ENCODE measurements at places on chromosomes 2 and 18.

DNA sequence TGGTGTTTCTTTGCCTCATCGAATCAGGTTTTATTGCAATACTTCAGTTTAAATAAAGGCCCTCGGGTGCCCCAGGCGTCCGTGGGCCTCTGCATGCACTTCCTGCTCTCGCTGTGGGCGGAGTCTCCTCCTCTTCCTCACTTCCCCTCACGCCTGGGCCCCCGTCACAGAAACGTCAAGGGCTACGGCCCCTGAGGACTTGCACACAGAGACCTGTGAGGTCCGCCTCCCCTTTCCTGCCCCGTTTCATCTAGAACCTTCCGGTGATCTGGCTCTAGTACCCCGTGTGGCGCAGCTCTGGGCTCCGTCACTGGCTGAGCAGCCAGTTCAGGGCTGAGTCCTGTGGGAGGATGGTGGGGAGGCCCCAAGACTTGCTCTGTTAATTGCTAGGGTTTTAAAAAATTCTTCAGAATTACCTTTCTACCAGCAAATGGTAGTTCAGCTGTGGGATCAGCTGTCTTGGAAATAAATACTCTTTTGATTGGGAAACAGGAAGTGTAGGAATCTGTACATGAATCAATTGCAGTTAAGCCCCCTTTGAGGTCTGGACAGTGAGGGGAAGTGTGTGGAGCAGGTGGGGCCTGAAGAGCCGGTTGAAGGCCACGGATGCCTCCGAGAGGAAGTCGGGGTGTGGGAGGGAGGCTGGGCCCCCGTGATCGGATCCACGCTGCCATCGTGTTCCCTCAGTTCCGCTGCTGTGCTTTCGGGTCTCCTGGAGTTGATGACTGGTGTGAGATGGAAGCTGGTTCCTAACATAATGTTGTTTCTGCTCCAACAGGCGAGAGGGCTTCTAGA is 10.2 kb downstream of the NFATC1 start:
- peak; percentile 66 for DNase-seq

- DNase-seq = no peak
Observed at GRCh38 chr2:166984797-166985196, 96.5 kb downstream of the XIRP2 start.

DNA sequence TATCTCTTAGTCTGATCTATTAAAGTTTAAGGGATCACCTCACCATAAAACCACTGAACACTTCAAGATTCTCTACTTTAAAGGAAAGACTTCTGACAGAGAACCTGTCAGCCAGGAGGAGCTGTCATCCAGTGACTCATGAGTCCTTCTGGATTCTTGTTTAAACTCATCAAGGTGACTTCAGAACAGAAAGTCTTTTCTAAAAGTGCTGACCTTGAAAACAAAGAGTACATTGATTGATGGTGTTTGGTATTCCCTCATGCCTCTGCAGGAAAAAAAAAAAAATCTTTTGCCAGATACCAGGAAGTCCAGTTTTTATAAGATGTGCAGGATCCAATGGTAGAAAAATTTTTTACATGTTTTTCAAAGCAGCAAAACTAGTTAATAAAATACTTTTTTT is 12.3 kb downstream of the DSG2 start:
- DNase-seq = no peak

- DNase-seq = no peak
Observed at GRCh38 chr2:42124011-42124785, 45.0 kb upstream of the EML4 start.

- DNase-seq = no peak
Observed at GRCh38 chr2:66438498-66438833, 3.5 kb downstream of the MEIS1 start.

DNA sequence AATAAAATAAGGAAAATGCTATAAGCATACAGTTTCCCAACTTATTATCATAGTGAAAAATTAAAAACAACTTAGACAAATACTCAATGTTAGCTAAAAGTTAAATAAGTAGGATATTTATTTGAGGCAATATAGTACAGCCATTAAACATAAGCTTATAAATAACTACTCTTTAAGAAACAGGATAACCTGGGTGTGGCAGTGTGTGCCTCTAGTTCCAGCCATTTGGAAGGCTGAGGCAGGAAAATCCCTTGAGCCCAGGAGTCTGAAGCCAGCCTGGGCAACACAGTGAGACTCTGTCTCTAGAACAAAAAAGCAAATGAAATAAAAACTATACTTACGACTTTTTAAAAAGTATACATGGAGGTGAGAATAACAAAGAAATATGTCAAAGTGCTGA is 39.7 kb downstream of the VIL1 start:
- DNase-seq = no peak

- DNase-seq = no peak
Observed at GRCh38 chr2:238063414-238064189, 2.8 kb downstream of the SCLY start.

DNA sequence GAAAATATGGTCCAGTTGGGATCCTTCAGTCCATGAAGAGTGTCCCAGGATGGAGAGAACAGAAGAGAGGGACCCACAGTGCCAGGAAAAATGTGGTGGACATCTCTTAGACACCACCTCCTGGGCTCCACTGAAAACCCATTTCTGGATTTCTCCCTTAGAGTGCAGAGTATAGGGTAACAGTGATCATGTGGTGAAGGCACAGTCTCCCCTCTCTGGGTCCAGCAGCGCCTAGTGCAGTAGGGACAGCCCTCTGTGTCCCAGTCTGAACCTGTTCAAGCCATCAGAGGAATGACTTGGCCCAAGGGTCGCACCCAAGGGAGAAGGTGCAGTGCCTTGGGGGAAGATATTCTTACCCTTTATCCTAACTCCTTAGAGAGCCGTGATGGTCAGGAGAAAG is 30.1 kb downstream of the TET3 start:
- DNase-seq = no peak

DNA sequence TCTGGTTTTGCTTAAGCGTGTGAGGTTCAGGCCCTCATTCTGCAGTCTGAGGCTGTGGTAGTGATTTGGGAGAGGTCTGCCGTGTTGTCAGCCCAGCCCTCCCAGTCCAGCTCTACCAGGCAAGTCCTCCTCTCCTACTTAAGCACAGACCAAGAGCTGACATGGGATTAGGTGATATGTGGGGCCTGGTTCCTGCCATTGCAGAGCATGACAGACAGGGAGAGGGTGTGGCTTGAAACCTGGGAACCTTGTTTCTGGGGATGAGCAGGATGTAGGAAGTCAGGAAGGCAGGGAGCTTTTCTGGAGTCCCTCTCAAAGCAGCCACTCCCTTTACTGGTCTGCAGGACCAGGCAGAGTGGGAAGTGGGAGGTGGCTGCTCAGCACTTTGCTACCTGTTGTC is 38.6 kb downstream of the PTPRM start:
- DNase-seq = no peak

DNA sequence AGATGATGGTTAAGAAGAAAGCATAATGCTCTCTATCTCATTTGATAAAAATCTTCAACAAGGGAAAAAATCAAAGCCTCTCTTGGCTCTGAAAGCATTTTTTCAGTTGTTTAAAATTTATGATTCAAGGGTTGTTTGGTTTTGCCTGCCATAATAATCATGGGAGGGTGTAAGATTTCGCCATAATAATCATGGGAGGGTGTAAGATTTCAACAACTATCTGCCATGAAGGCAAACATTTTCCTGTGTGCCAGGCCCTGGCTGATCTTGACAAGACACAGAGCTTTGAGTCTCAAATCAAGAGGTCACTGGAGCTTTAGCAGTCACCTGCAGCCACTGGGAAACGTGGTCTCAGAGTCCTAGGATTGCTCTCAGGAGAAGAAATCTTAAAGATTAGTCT is 175.1 kb upstream of the PIEZO2 start:
- DNase-seq = no peak

GRCh38 chr2:224938651-224939182 is 103.6 kb downstream of the DOCK10 start:
- no peak for DNase-seq

GRCh38 chr2:128798502-128799283 is 480.0 kb upstream of the HS6ST1 start:
- DNase-seq = no peak

DNA sequence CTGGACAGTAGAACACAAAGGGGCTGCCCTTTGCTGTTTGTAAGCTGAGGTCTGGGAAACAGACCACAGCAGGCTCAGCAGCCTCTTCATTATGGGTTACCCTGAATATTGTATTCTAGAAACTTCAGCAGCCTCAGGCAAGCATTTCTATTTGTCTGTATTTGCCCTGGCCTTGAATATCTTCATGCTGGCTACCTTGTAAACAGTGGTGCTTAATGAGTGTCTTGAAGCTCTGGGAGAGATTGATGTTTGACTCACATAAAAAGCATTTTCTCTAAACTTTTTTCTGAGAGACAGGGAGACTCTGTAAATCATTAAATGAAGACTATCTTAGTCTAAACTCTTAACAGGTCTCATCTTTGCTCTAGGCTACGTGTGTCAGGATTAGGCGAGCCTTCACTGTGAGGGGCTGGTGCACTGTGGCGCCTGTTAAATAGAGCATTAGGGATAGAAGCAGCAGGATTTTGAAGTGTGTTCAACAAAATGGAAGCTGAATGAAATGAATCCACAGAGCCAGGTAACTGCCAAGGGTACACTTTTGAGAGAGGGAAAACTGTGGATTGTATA is 53.1 kb upstream of the MEX3C start:
- DNase-seq = no peak

GRCh38 chr18:75962036-75962572 is 532.9 kb downstream of the ZNF516 start:
- no peak for DNase-seq

DNA sequence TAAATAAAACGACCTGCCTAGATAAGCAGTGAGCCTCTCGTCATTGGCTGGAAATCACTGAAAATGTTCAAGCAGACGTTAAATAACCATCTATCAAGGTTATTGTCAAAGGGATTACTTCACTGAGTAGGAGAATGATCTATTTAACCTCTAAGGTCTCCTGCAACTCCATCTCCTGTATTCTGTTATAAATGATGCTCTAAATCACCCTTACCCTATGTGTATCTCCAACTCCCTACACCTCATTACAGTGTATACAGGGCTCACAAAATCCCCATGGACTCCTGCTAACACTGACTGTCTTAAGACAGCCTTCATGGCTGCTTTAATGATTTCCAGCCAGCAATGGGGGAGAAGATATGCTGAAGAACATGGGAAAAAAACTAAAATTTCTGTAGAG is 31.0 kb upstream of the BBS5 start:
- DNase-seq = no peak

GRCh38 chr2:241835611-241836010 is 23.1 kb downstream of the PDCD1 start:
- DNase-seq = no peak

DNA sequence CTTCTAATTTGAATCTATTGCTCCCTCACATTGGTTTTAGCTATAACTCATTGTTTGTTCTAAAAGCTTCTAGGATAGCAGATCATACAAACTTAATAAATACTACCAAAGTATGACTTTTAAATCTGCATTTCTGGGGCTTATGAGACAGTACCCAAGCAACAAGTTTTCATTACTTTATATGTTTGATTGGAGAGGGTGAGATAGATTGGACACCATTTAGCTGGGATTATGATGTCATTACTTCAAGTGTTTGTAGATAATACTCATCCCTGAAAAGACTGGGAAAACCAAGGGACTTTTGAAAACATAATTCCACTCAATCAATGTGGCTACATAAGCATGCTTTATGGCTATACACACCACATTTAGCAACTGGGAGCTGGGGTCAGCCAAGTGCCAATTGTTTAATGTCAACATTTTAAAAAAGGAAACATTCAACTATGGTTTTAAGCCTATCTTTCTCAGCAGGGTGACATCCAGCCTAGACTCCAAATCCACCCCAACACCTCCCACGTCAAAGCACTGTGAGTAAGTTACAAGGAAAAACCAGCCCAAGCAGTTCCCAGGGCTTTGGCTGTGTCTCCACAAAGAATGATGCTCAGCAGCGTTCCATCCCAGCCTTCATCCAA is 119.9 kb downstream of the ETAA1 start:
- DNase-seq = no peak

DNA sequence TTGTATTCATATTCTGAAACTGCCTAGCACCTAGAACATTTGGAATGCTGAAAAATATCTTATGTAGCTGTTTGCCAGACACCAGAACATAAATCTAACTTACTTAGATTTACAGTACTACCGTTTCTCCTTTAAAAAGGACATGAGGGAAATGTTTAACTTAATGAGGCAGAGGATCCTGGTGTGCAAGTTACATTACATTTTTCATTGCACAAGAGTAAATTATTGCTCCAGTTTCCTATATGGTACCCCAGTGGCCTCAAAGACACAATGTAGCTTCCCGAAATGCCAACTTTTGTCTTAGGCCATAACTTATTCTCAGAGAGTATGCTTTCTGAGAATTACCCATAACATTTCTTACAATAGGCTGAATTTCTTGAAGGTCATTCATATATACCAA is 105.5 kb upstream of the DTNA start:
- DNase-seq = no peak

GRCh38 chr2:231299267-231299666 is 96.2 kb upstream of the B3GNT7 start:
- no peak for DNase-seq

DNA sequence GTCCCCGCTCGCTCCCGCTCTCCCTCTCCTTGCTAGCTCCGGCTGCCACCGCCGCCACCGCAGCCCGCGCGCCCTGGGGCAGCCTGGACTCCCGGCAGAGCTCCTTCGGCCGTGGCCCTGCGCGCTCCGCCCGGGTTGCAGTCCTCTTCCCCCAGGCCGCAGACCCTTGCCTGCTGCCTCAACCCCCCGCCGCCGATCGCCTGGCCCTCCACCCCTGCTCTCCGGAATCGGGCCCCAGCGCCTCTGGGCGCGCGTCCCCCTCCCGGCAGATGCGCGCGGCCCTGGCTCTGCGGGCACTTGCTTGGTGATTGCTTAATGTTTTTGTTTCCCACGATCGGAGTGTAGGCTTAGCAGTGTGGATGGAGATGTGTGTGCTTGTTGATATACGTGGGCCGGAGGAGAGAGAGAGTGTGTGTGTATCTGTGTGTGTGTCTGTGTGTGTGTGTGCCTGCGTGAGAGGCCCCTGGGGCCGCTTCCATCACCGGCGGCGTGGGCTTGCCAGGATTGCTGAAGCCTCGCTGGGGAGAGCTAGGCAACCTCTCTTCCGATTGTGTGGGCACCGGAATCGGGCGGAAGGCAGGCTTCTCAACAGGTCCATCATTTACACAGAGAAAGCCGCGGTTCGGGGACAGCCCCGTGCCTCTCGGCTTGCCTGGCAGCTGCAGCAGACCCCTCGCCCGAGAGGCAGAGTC is 877 bp downstream of the INHBB start:
- DNase-seq = no peak

GRCh38 chr18:37567994-37568359 is 2.4 kb upstream of the CELF4 start:
- DNase-seq = no peak

DNA sequence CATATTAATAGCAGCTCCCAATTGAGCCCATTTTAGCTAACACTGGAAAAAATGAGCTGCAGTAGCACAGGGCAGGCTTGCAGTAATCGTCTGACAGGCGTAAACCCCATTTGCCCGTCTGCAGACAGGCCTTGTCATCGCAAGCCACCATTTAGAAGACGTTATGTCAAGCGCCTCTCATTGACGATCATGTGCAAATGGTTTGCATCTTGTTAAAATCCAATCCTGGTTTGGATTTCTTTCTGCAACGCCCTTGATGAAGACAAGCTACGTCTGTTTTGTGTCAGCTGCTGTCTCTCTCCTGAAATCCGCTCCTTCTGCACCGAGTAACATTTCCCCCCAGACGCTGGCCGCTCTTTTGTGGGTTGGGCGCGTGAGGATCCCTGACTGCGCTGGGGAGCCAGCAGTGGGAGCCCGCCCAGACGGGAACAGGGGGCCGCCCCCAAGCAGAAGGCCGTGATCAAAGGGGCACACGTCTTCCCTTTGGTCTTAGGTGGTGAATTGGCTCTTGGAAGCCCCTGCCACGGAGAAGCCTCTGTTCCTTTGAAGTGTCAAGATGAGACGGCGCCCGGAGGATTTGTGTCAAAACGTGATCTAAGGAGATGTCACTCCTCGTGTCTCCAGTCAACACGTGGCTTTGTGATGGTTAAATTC is 84.2 kb upstream of the GPC1 start:
- DNase-seq = no peak

Data from stimulated activated CD4-positive, alpha-beta T cell treated with anti-CD3 and anti-CD28 coated beads, Interleukin-12 subunit alpha, Interleukin-12 subunit beta, amount 100 ng/mL, for 24 hours (primary cell).